Omental fat pad (tissue), 4 donors: ENCODE measurements at places on chromosomes 16 and 17.

DNA sequence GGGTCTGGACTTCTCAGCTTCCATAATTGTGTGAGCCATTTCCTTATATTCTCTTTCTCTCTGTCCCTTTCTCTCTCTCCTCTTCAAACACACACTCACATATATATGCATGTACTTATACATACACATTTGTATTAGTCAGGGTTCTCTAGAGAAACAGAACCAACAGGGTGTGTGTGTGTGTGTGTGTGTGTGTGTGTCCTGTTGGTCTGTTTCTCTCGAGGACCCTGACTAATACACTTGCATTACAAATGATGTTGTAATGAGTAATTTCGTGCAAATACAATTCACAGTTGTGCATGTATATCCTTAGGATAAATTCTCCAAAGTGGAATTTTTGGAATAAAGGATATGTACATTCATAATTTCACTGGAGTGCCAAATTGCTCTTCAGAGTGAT is 115.3 kb downstream of the NPIPB5 start:
- no peak for DNase-seq

DNA sequence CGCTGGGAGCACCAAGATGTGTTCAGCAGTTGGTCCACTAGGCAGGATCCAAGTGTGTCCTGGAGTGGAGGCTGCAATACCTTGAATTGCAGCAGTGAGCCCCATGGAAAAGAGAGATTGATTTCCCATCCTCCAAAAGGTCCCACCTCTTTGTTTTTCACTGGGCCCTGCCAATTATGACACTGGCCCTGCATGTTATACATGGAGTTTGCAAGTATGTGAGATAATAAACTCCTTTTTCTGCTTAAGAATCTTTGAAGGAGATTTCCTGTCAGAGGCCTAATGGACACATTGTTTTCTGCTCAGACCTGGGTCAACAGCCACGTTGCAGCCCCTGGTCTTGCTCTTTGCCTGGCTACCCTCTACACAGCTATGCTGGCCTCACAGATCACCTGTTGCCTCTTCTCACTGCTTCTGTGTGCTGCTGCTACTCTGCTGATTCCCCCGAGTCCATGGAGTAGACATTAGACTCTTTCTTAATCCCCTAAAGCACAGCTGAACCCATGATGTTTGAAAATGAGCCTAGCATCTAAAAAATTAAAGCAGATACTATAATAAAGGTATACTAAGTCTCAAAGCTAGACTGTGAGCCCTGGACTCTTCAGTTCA is 341.9 kb upstream of the CDH11 start:
- no peak for DNase-seq

GRCh38 chr17:30838202-30838807 is 6.5 kb downstream of the ATAD5 start:
- no peak for DNase-seq

DNA sequence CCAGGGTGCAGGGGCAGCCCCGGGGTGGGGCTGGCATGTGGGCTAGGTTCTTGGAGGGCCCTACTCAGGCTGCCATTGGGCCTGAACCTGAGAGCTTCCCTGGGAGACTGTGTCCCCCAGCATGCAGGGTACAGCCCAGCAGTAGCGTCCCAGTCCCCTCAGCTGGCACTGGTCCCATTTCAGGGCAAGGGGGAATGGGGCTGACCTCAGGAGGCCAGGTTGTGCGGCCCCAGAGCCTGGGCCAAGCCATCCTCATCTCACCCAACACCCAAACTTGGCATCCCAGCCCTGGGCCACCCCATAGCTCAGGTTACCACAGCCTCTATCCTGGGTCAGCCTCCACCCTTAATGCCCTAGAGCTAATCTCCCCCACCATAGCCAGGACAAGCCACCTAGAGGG is 6.3 kb downstream of the PLXDC1 start:
- DNase-seq = no peak

DNA sequence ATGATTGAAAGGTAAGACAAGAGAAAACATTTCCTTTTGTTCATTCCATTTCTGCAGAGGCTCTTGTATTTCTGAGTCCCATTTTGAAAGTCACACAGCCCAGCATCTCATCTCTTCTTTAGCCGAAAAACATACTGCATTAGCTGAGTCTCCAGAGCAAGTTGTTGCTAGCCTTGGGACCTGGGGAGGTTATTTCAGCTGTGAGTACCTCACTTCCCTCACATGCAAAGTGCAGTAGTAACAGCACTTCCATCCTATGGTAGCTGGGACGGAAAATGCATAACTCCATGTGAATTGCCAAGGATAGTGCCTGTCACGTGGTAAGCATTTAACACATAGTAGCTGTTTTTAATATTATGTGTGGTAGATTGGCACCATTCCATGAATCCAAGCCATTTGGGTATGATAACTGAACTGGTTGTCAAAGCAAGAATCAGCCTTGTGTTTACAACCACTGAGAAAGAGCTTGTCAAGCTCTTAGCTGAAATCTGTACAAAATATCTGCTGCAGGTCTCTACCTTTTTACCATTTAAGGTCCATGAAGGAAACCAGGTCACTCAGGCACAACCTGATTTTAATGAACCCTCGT is 345.7 kb downstream of the CDH13 start:
- DNase-seq = no peak

- no peak for DNase-seq
Observed at GRCh38 chr16:16083421-16084156, 134.2 kb downstream of the ABCC1 start.

GRCh38 chr17:12592941-12593340 is 72.7 kb upstream of the MYOCD start:
- DNase-seq = no peak

GRCh38 chr17:80212109-80212508 is 8.0 kb downstream of the SGSH start:
- no peak for DNase-seq

DNA sequence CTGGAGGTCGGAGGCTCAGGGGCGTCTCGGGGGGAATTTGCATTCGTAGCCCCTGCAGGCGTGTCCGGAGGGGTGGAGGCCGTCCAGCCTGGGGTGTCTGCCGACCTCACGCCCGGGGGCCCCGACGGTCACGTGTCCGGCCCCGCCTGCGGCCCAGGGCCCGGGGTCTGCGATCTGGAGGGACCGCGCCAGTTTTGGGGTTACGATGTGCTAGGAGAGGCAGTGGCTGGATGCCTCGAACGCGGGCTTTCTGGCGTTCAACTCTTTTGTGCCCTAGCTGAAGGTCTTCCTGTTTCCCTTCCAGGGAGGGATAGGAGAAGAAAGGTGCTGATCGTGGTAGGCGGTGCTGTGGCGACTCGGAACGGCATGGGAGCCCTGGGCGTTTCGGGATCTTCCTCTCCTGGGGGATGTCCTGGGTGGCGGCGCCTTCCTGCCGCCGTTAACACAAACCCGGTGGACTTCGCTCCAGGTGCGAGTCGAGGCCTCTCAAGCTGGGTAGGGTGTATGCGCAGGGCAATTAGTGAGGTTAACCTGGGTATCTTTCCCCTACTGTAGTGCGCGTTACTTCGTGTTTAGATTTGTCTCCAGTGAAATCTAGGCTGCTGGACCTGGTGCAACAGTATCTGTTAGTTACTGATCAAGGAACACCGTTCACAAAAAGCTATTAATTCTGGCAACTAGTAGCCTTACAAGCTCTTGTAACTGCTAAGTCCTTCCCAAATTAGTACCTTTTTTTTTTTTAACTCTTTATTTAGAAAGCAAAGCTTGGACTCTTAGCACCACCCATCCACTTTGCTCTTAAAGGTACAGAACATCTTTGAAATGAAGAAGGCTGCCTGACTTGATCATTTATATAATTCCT is 1.3 kb downstream of the AKAP1 start:
- no peak for DNase-seq

DNA sequence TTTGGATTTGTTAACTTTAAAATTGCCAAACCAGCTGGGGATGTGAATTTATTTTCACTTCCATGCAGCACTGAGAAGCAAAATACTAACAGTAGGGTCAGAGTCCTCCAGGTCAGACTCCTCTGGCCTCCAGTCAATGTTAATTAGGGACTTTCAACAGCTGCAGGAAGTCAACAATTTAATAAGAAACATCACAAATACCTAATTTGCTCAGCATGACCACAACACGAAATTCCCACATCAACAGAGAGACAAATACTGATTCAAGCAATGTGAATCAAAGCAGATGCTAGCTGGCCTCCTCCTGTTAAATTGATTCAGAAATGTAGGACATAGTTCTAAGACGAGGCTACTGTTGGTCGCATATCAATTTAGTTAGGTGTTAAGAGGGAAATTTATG is 111.7 kb downstream of the ABCA8 start:
- no peak for DNase-seq

DNA sequence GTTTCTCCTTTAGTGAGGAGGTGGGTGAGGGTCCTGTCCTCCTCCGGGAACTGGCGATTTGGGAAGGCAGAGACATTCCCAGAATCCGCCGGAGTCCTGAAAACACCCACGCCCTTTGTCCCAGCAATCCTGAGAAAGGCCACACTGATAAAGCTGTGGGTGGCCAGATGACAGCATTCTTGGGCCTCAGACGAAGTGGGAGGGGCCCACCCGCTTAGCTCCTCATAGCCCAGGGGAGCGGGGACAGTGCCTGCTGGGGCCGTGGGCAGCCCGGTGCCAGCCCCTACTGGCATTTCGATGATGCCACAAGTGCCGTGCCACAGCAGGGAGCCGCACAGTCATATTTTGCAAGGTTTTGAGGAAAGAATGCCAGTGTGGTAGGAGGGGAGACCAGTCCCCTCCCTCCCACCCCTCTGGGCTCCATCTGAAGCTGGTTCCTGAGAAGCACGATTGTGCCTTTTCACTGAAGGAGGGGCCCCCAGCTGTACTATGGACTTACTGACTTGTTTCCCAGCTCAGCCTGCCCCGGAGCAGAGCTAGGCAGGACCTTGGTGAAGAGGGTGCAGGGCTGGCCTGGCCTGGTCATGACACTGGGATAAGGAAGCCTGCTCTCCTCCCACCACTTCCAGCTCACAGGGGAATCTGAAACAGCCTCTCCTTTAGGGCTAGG is 20.9 kb upstream of the MPRIP start:
- DNase-seq = no peak

DNA sequence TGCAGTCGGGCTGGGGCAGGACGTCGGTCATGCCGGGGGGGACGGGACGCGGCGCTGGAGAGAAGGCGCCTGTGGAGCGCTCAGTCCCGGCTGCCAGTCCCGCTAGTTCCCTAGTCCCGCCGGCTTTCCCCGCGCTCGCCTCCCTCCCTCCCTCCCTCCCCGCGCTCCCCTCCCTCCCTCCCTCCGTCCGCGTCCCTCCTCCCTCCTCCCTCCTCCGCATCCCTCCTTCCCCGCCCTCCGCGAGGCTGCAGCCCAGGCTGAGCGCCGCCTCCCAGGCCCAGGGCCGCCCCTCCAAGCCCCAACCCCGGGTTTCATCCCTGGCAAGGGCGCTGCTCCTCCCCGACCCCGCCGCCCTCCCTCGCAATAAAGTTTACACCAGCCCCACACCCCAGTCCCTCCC is 34.8 kb downstream of the TIMM22 start:
- DNase-seq = no peak

DNA sequence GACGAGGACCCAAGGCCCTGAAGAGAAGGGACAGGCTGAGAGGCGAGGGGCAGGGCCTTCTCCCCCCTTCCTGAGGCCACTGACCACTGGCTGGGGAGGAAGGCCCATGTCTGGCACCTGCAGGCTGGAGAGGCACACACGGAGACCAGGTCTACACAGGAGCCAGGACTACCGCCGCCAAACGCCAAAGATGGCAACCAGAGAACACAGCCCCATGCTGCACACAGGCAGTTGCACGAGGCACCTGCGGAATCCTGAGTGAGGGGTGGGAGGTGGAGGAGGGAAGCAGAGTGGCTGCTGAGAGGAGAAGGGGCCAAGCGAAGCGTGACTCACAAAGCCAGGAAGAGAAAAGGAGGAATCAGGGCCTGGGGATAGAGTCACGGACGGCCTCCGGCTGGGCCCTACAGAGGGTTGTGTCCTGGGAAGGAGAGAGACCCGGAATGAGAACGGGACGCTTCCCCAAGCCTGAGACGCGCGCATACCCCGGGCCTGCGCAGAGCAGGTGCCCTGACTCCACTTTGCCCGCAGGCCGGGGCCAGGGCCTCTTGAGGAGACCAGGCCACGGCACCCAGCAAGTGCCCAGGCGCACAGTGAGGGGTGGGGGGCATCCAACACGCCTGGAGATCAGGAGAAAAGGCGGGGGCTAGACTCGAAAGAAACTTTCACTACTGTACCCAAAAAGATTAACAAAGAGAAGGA is 28.7 kb upstream of the C16orf95 start:
- no peak for DNase-seq

DNA sequence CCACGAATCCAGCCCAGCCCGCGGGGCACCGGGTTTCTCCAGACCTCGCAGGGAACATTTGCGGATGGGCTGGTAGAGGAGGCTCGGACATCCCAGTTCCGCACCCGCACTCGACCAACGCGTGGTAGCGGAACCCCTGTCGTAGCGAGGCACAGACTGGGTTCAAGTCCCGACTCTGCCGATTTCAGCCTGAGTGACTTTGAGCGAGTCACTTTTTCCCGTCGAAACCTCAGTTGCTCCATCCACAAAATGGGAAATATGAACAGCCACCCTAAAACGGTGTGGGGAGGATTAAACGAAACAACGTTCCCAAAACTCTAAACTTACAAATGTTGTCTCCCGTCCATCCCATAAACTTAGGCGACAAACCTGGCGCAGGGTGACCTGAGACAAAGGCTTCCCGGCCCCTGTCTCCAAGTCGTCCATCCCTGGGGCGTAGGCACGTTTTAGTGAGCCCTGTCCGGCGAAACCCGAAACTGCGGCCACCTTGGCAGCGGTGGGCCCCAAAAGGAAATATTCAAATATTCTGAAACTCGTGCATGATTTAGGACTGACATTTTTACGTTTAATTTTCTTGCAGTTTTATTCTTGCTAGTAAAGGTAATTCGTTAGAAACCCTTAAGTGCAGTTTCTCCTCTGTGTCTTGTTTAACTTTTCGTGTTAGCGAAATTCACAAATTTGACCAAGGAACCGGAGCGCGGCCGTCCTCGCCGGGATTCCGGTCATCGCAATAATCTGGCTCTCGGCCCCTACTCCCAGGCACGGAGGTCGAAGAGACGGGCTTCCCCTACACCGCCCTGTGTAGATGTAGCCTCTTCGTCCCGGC is 1.9 kb upstream of the MLLT6 start:
- no peak for DNase-seq

GRCh38 chr16:85055493-85056210 is 28.1 kb downstream of the KIAA0513 start:
- DNase-seq = no peak

DNA sequence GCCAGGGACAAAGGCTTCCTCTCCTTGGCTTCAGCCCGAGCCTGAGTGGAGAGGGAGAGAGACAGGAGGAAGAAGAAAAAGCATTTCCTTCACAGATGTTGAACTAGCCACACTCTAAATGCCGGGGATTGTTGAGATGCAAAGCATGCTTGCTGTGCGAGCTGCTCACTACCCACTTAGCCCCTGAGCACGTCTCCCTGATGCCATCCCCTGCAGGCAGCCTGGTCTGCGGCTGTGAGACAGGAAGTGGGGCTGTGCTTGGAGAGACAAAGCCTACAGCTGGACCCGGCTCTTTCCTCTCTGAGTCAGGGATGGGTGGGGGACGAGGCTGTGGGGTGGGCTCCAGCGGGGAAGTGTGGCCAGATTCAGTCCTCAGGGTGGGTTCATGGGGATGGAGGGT is 13.7 kb downstream of the WNT9B start:
- DNase-seq = no peak

- no peak for DNase-seq
Observed at GRCh38 chr16:79644971-79645667, 44.6 kb upstream of the MAF start.
